Hippocampal formation (tissue), 2 donors: ENCODE measurements at places on chromosomes 5 and 9.

GRCh38 chr9:94867281-94867841 is 140.9 kb downstream of the AOPEP start:
- DNase-seq, result no peak

- DNase-seq, result no peak
Measured at GRCh38 chr9:72579190-72579589, 57.8 kb downstream of the TMC1 start.

- DNase-seq, result no peak
Measured at GRCh38 chr5:133222979-133223378, 171.2 kb downstream of the HSPA4 start.

GRCh38 chr5:114948363-114948762 is 221.3 kb downstream of the TRIM36 start:
- no peak for DNase-seq

DNA sequence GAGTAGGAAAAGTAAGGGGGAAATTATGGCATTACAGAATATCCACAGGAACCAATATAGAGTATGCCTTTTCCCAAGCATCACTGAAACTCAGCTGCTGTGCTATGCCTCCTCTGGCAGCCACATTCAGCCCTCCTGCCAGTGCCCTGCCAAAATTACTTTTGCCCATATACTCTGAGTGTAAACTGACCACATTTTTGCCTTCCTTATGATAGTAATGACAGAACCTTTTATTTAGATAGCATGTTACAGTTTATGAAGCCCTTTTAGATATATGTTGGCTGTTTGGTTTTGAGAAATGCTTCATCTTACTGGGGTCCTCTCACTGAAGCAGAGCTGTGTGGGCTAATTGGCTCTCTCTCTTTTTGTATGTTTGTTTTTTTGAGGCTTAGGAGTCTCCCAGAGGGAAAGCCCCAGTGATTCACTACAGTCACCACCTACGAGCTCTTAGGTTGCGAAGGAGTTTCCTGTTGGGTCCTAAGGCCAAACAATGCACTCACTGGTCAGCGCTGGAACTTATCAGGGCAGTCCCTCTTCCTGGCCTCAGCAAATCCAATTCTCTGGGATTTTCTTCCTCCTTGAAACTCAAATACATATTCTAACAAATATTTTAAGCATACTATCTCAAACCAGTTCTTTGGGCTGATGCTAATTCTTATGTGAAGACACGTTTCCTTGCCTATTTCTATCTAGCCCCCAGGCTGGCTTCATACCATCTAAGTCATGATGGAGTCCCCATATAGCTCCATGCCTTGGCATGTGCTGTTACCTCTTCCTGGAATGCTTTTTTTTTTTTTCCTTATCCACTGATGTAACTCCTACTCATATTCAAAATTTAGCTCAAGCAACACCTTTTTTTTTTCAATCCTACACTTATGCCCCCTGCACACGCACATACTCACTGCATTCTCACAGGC is 3.7 kb downstream of the PHF24 start:
- DNase-seq, result no peak

- DNase-seq, result no peak
Measured at GRCh38 chr5:148541054-148541835, 113.1 kb downstream of the HTR4 start.

DNA sequence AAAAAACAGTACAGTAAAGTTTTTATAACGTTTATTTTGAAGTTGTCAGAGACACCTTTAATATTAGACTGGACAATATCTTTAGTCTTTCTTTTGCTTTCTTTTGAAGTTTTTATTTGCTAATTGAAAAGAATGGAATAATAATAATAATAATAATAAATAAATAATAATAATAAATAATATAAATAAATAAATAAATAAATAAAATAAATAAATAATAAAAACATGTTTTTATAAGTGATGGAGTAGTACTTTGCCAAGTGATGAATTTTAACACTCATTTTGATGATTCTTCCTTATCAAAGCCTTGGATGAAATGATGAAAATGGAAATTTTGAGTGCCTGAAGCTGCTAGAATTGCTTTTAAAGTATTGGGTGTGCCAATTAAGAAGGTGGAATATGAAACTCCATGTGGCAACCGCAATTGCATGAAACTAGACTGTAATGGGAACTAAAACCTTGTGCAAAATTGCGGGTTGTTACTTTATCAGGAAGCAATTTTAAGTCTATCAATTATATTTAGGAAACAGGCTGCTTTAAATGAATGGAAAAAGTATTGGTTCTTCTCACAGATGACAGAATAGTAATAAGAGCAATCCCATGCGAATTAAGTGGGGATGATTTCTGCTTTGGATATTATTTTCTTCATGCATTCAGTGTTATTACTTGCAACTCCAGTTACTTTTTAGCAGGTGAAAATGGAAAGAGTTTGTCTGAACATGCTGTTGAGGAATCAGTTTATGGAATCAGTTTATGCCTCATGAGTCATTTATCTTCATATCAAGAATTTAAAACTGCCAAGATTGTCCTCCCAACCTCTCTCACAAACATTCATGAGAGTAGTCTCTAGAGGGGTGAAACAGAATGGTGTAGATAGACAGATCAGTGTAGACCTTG is 4.6 kb downstream of the ANXA1 start:
- no peak for DNase-seq
